ENCODE measurements at places on chromosomes 12 and 14.

- no peak for DNase-seq
Observed at GRCh38 chr14:73124180-73124894, 12.0 kb upstream of the PSEN1 start.

- no peak for DNase-seq
Observed at GRCh38 chr12:76881142-76881541, 2.3 kb upstream of the CSRP2 start.

DNA sequence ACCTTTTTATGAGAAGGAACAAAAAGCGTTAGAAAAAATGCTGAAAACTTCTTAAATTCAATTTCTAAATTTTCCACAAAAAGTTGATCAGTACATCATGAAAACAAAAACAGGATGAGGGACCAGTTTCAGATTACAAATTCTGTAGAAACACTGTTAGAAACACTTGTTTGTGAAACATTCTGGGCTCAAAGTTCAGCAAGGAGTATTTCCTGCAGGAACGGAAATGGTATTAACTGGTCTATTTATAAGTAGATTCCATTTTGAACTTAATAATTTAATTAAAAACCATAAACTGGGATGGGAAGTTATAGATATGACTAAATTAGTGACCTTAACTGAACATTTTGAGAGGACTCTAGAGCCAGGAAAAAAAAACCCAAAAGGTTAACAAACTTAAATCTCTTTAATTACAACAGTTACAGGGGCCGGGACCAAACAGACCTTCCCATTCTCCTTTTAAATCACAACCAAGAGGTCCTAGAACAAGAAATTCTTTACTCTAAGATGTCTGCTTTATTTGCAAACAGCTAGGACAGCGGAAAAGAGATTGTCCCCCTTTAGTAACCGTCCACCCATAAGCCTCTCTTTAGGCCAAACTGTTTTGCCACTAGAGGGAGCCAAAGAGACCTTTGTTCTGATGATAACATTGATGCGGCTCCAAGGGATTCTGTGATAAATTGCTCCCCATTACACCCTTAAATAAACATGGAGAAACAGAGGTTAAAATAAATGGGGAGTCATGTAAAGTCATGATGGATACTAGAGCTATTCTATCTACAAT lies 69.0 kb upstream of the RERGL start:
- peak; percentile 22 for DNase-seq

DNA sequence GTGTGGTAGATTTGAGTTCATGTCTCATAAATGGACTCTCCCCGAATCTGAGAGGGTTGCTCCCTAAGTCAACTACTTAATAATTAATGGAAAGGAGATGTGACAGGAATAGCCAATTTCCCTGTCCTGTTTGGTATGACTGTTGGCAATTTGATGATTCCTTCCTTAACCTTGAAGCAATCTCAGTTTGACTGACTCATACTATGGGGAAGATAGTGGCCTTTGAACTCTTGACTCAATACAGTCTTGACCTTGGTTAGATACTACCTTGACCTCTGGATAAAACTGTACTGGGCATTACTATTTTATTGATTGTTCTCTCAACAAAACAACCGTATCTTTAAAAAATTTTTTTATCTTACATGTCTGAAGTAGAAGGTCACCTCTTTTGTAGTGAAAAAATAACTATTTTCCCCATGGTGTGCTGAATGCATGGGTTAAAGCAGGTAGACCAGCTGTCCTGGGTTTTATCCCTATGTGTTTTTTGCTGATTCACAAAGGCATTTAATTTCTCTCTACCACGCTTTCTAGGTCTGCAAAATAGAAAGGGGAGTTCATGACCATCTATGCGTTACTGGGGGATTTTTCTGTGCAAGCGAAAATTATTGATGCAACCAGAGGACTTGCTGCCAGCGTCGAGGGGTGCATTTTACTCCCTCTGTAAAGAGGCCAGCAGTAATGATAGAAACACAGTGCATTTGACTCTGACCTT lies 80.1 kb downstream of the ETV6 start:
- DNase-seq = no peak

- no peak for DNase-seq
Observed at GRCh38 chr12:131720241-131720640, 9.4 kb downstream of the SFSWAP start.

DNA sequence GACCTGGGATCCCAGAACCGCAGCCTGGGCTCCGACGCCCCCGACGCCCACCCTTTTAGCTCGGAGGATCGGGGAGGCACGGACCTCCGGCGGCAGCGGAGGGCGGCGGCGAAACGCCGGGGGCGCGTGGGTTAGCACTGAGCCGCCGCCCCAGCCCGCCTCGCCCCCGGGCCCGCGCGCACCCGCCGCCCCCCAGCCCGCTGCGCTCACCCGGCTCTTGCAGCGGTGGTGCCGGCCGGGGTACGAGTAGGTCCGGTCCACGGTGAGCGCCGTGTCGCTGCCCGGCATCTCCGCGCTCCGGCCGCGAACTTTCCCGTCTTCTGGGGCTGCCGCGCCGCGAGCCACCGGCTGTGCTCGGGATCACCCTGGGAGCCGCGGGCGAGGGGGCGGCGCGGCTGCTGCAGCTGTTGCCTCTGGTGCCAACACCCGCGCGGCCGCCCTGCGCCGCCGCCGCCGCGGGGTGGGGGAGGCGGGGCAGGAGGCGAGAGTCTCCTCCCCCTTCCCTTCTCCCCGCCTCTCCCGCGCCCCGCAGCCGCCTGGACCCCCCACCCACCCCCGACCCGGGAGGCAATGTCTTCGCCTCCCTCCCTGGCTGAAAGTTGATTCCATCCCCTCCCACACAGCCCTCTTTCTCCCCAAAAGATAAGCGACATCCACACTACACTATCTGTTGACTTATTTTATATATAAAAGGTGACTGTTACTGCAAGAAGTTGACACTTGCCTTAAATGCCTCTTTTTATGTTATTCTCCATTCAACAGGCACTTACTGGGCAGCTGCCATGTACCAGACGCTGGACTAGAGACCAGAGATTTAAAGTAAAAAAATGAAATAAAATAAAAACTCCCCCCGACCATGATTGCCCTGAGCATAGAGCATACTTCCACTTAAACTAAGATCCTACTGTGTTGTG lies at the start of gene TMCC3:
Gene TMCC3 (minus strand): TSS at position 415 of the 914 bp plus-strand sequence. CDS start 127 bp downstream, at position 288.
- peak; percentile 31 for DNase-seq

DNA sequence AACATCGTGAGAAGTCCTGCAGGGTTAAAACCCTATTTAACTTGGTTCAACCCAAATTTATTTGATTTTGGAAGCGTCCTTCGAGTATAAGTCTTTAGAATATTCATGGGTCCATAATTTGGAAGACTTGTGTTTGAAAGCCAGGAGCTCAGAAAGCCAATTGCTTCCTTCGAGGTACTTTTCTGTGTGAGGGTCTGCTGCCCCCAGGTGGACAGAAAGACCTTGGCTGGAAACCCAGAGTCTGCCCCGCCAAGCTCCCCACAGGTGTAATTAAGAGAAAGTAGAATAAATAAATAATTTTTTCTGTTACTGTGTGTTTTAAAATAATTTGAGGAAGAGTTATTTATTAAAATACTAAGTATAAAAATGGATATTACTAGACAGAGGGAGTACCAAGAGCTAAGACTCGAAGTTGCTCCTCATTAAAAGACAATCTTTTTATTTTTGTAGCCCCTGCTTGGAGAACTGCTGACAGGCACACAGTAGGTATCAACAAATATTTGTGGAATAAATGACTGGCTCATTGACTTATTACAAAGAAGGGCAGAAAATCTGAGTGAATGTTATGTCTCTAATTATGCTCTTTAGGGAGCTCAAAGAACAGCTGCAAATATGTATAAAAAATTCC lies 105.8 kb downstream of the PAH start:
- DNase-seq = peak; percentile 27

DNA sequence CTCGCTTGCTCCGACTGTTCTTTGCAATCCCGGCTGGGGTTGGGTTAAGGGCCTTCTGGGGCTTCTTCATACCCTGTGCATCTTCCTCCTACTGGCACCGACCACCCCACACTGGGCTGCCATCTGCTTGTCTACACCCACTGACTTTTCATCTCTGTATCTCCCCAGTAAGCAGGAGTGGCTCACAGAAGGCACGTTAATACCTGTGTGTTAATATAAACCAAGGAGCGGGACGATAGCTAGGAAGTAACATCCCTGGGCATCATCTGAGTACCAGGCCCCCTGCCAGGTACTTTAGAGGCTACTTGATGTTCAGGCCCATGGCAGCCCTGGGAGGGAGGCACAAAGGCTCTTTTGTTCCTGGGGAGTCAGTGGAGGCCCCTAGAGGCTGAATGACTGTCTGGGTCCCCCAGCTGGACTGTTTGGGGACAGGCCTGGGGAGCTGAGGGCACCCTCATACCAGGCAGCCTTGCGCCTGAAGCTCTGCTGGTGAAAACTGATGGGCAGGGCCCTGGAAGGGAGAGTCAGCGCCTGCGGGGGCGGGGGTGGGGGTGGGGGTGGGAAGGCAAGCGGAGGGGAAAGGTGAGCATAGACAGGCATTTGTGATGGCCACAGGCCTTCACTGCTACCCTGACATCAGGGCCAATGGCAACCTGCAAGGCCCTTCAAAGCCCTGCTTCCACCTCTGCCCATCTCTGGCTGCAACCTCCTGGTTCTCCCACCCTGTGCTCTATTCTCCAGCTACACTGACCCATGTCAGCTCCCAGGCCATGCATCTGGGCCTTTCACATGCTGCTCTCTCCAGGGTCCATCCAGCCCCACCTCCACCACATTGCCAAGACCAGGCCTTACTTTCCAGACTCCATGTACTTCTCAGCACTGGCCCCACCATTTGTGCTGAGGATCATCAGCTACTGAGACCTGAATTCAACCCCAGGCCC lies 34.2 kb upstream of the DEGS2 start:
- peak; percentile 34 for DNase-seq

DNA sequence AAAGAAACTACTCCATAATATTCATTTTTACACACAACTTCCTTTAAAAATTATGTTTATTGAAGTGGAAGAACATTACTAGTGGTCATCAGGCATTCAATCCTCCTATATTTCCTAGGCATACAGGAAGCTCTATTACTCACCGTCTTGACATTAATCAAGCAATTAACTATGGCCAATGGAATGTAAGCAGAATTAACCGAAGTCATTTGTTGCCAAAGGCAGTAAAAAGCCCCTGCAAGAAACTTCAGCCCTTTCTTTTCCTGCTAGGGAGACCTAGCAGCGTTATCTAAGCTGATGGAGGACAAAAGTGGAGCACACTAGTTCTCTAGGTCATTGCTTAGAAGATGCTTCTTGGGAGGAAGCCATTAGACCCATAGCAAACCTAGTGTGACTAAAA lies 399.6 kb downstream of the KCNH5 start:
- no peak for DNase-seq

GRCh38 chr14:72666610-72667009 lies 227.3 kb downstream of the DPF3 start:
- no peak for DNase-seq

- DNase-seq = no peak
Observed at GRCh38 chr12:52222692-52223091, 10.4 kb upstream of the KRT7 start.

DNA sequence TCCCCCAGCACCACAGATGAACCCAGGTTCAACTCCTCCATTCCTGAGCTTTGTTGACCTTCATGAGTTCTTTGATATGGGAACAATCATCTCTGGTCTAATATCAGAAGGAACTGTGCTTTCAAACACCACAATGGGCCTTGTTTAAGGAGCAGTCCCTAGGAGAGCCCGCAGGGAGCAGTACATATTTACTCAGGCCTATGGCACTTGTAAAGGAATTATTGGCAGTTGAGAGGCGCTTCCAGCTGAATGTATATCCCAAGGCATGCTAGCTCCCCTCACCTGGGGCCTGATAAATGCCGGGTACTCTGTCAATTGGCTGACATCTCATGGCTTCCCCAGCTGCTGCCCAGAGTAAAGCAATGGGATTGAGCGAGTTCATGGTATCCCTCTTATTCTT lies 76.2 kb downstream of the ZFP36L1 start:
- DNase-seq = no peak

Data from activated naive CD4-positive, alpha-beta T cell treated with anti-CD3 and anti-CD28 coated beads, Interleukin-2, amount 10 ng/mL, durations not matched to agents 7 days and 5 days (primary cell).